ENCODE measurements at places on chromosomes 3 and 15.

DNA sequence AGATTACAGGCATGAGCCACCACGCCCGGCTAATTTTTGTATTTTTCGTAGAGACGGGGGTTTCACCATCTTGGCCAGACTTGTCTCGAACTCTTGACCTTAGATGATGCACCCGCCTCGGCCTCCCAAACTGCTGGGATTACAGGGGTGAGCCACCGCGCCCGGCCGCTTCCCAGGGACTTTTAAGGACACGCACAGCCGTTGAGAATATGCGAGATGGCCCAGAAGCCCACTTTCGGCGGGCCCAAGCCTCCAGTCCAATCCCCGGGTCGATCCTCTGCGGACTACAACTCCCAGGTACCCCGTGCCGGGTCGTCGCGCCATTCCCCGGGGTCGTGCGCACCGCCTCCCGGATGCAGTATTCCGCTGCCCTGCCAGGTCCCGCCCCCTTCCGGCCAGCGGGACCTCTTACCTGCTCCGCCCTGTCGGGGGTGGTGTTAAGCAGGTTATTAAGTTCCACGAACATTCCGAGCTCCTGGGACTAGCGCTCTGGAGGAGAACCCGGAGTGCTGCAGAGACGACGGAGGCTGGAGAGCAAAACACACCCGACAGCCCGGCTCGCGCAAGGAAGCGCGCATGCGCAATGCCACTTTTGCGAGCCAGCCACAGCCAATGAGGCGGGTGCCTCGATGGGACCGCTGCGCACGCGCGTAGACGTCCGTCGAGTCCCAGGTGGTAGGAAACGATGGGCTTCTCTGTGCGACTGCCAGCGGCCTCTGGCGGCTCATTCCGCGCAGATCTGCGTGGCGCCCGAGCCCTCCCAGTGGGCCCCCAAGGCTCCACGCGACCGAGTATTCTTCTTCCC, at the start of gene ELP6:
ELP6 (minus strand) TSS at position 588 of the 805 bp plus-strand sequence; CDS start at position 466, 122 bp downstream.
- peak; percentile 91 for DNase-seq
- 0 out of 2 replicates have a peak, but pooled peaks cover 2% of the 10 kb centered on the region for H3K36me3 ChIP-seq
- peak within 1 kb of the TSS; percentile 77 for H3K4me3 ChIP-seq
- H3K4me1 ChIP-seq, result peaks cover 40% of the 10 kb centered on the region

- peaks cover 15% of the 10 kb centered on the region for H3K4me1 ChIP-seq
- H3K27ac ChIP-seq, result no peak overlapping the region
- H3K36me3 ChIP-seq, result no peaks in the 10 kb centered on the region
- DNase-seq, result no peak
- no peak overlapping the region for H3K4me3 ChIP-seq
Observed at GRCh38 chr15:34370643-34371042, 3.6 kb upstream of the LPCAT4 start.

DNA sequence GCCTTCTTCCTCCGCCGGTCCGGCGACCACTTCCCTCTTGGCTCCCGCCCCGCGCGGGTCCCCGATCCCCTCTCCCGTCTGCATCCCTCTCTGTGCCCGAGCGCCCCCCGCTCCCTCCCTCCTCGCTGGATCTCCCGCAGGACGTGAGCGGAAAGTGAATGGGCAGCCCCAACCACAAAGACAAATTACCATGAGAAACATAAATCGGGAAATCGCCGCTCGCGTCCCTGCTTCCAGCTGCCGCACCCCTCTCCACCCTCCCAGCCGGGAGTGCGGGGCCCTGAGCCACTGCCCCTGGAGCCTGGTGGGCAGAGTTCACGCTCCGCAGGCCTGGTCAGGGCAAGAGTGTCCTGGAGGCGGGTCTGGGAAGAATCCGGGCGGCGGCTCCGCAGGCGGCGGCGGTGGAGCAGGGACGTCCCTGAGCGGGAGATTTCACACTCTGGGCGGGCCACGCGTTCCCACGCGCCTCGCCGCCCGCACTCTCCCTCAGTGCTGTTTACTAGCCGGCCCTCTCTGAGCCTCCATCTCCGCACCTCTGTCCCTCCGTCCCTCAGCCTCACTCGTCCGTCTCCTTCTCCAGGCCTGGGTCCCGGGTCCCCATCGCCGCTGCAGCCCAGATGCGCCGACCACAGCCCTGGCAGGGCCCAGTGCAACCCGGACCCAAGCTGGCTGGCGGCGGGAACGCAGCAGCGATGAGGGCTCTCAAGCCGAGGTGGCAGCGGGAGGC, 835 bp downstream of the SEMA5B start:
- H3K27me3 ChIP-seq, result peaks cover 13% of the 10 kb centered on the region
- H3K4me1 ChIP-seq, result peaks cover 25% of the 10 kb centered on the region
- H3K27ac ChIP-seq, result no peak overlapping the region
- no peak for DNase-seq

GRCh38 chr3:15051531-15051930, 13.6 kb downstream of the MRPS25 start:
- no peak overlapping the region for H3K27ac ChIP-seq
- H3K27me3 ChIP-seq, result no peaks in the 10 kb centered on the region
- H3K4me1 ChIP-seq, result peaks cover 9% of the 10 kb centered on the region
- peaks cover 91% of the 10 kb centered on the region for H3K36me3 ChIP-seq

GRCh38 chr3:189548053-189548452, 83.1 kb upstream of the TP63 start:
- no peak overlapping the region for H3K4me3 ChIP-seq
- H3K27me3 ChIP-seq, result no peaks in the 10 kb centered on the region
- H3K27ac ChIP-seq, result no peak overlapping the region
- H3K4me1 ChIP-seq, result no peaks in the 10 kb centered on the region
- no peak for DNase-seq

- H3K27ac ChIP-seq, result peak overlapping the region; percentile 88
- peak overlapping the region; percentile 81 for H3K4me3 ChIP-seq
- H3K27me3 ChIP-seq, result no peaks in the 10 kb centered on the region
- peaks cover 15% of the 10 kb centered on the region for H3K4me1 ChIP-seq
- H3K36me3 ChIP-seq, result peaks cover 5% of the 10 kb centered on the region
Observed at GRCh38 chr15:89893027-89893426, 767 bp downstream of the AP3S2 start.

DNA sequence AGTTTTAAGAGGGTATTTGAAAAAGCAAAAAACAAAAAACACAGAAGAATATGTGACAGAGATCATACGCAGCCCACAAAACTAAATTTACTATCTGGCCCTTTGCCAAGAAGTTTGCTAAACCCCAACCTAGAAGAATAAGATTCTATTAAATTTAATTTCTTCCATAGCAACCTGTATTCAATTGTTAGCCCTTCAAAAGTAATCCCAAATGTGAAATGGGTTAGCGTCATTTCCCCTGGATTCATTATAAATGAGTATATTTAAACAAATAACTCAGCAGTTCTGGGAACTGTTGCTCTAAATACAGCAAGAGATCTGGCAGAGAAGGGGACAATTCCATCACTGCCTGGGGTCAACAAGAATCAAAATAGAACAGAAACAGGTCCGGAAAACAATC, 56.8 kb downstream of the CERS3 start:
- DNase-seq, result no peak
- no peaks in the 10 kb centered on the region for H3K27me3 ChIP-seq
- no peaks in the 10 kb centered on the region for H3K4me1 ChIP-seq

DNA sequence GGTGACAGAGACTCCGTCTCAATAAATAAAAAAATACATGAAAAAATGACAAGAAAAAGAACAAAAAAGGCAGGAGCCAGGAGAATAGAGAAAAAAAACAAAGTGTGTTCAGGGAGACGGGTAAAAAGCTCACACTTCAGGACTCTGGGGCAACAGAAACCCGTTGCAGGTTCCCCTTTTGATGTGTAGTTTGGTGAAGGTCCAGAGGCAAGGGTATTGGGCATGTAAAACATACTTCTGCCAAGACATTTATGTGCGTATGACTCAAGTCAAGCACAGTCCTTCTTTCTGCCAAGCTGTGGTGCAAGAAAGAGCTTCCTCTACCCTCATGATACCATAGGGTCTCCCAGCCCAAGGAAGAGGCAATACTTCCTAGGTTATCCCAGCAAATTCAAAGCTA, 33.4 kb upstream of the STRIT1 start:
- H3K27me3 ChIP-seq, result no peaks in the 10 kb centered on the region
- DNase-seq, result no peak
- H3K4me3 ChIP-seq, result no peak overlapping the region
- no peaks in the 10 kb centered on the region for H3K4me1 ChIP-seq
